ENCODE measurements at places on chromosomes 16 and 17. TPM values are rescaled to one million over a fixed set of nuclear protein-coding genes. Genes with fewer than 3 reads are reported as not detected.

GRCh38 chr16:8768692-8769091 lies 28.7 kb downstream of the TMEM186 start:
- H3K27me3 ChIP-seq: no peaks in the 10 kb centered on the region
- DNase-seq: no peak
- no peaks in the 10 kb centered on the region for H3K36me3 ChIP-seq
- no peak overlapping the region for H3K4me3 ChIP-seq

DNA sequence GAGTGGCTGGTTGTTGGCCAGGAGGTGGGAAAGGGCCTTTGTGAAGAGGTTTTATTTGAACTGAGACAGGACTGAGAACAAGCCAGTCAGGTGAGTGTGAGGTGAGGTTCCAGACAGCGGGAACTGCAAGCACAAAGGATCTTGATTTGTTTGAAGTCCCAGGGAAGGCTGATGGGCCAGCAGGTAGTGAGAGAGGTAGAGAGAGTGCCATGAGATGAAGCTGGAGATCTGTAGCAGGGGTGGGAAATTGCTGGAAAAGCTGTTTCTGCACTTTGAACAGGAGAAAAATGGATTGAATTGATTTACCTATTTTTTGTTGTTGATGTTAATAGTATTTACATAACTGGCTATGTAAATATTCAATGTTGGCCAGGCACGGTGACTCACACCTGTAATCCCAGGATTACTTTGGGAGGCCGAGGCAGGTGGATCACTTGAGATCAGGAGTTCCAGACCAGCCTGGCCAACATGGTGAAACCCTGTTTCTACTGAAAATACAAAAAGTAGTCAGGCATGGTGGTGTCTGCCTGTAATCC lies 7.7 kb upstream of the DCTPP1 start:
- H3K27ac ChIP-seq: no peak overlapping the region
- no peak overlapping the region for H3K4me3 ChIP-seq
- H3K36me3 ChIP-seq: no peaks in the 10 kb centered on the region
- no peak for DNase-seq
- peaks cover 9% of the 10 kb centered on the region for H3K4me1 ChIP-seq
- H3K27me3 ChIP-seq: no peaks in the 10 kb centered on the region

DNA sequence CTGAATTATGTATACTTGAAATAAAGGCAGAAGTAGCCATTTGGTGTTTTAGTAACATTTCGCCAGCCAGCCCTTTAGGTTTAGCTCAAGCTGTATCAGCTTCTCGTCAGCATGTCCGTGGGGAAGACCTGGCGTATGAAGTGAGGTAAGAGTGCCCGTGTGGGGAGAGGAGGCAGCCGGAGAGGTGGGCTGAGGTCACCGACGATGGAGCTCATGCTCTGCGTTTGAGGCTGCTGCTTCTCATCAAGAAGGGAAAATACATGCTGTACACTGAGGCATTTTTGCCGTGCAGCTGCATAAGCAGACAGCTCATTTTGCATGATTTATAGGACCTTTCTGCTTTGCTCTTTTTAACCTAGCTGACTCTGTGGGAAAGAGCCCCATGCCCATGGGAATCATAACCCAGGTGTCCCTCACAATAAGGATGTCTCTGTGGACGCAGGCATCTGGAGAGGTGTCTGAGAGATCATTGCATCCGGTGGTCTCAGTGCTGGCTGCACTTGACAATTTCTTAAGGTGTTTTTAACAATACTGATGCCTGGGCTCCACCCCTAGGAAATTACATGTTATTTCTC lies 179.1 kb downstream of the ABCC12 start:
- H3K4me3 ChIP-seq: no peak overlapping the region
- no peaks in the 10 kb centered on the region for H3K27me3 ChIP-seq
- H3K27ac ChIP-seq: no peak overlapping the region
- H3K36me3 ChIP-seq: no peaks in the 10 kb centered on the region
- no peaks in the 10 kb centered on the region for H3K4me1 ChIP-seq

DNA sequence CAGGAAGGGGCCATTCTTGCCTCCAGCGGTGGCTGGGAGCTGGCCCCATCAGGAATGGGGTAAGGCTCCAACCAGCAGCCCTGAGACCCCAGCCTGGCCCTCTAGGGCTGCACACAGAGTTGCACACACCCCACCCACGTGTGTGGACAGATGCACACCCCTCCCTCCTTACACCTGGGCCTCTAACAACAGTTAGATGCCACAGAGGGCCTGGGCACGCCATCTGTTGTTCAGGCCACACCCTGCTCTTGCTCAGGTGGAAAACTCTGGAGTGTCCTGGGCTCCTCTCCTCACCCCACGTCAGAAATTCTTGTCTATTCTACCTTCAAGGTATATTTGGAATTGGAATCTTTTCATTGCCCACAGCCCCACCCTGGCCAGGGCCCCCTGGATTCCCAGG lies 13.3 kb upstream of the RAI1 start:
- no peaks in the 10 kb centered on the region for H3K27me3 ChIP-seq
- H3K27ac ChIP-seq: no peak overlapping the region
- H3K4me3 ChIP-seq: no peak overlapping the region

LITAFD gene
- not detected for total RNA-seq
